ENCODE measurements at places on chromosomes 12 and 14.
A peak's percentile ranks its signal among the peaks of the same experiment; 100 is the strongest.

DNA sequence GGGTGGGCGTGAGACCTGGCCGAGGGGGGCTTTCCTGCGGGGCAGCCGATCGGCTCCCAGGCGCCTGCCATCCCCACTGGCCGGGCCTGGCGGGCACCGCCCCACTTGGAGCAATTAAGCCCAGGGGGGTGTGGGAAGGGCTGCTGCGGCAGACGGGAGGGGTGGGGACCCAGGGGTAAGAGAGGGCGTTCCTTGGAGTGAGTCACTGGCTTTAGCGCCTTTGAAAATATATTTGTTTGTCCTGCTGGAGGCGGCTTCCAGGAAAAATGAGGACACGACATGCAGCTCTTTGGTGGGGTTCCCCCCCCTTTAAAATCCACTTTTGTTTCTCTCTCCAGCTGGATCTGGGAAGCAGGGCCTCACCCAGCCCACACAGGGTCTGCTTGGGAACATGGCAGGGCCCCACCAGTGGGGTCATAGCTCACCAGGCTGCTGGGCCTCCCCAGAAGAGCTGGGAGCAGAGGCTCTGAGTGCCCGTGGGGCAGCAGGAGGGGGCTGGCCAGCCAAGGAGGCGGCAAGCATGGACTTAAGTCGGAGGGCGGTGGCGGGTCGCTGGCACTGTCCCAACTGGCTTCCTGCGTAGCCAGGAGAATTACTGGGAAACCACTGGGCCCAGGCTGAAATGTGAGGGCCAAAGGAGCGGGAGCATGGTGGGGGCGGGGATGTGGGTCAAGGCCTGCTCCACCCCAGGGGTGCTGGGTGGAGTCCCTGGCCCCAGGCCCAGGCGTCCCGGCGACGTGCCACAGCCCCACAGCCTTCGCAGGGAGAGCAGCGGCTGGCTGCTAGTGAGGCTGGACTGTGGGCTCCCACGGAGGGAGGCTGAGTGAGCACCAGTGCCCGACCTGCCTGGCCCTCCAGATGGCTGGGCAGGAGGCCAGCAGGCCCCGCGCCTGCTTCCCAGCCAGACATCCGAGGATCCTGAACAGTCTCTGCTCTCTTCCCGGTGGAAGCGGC, 128.0 kb downstream of the RFLNA start:
- DNase-seq = peak; percentile 38

- no peak for DNase-seq
Measured at GRCh38 chr12:47369085-47369484, 289.3 kb upstream of the AMIGO2 start.

- DNase-seq = no peak
Measured at GRCh38 chr14:101134161-101134631, 230.7 kb upstream of the RTL1 start.

- peak; percentile 59 for DNase-seq
Measured at GRCh38 chr12:64826234-64826633, 1.8 kb downstream of the TBC1D30 start.

DNA sequence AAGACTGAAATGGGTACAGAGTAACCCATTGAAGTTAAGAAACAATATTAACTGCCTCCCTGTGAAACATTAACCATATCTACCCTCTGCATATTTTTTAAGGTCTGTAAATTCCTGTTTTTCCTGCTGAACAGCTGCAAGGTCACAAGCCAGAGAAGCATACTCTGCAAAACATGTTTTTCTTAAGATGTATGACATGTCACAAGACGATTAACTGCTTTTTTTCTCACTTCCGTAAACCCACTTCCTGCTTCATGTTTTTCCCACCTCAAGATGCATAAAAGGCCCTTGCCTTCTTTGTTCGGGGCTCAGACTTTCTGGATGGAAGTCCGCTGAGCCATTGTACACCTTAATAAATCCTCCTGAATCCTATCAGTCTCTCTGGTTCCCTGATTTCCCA, 504.7 kb upstream of the MIS18BP1 start:
- no peak for DNase-seq

- DNase-seq = no peak
Measured at GRCh38 chr12:40474630-40475029, 217.6 kb upstream of the CNTN1 start.

GRCh38 chr14:93708800-93709199, 79.5 kb downstream of the PRIMA1 start:
- DNase-seq = no peak

- no peak for DNase-seq
Measured at GRCh38 chr12:120960657-120961056, 17.7 kb upstream of the HNF1A start.

GRCh38 chr14:61570549-61571290, 124.6 kb upstream of the HIF1A start:
- no peak for DNase-seq

DNA sequence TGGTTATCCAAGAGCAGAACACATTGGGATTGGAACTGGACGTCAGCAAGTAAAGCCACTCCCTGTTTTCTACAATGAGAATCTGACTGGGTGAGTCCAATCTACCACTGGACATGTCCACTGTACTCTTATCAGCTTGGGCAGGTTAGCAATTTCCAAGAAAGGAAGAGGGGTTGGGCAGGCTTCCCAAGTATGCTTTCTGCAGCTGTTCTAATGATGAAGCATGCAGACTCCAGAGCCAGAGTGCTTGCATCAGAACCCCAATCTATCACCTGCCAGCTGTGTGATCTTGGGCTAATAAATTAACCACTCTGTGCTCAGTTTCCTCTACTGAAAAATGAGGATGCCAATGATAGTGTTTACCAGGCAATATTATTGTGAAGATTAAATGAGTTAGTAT, 92.0 kb downstream of the EMP1 start:
- no peak for DNase-seq

DNA sequence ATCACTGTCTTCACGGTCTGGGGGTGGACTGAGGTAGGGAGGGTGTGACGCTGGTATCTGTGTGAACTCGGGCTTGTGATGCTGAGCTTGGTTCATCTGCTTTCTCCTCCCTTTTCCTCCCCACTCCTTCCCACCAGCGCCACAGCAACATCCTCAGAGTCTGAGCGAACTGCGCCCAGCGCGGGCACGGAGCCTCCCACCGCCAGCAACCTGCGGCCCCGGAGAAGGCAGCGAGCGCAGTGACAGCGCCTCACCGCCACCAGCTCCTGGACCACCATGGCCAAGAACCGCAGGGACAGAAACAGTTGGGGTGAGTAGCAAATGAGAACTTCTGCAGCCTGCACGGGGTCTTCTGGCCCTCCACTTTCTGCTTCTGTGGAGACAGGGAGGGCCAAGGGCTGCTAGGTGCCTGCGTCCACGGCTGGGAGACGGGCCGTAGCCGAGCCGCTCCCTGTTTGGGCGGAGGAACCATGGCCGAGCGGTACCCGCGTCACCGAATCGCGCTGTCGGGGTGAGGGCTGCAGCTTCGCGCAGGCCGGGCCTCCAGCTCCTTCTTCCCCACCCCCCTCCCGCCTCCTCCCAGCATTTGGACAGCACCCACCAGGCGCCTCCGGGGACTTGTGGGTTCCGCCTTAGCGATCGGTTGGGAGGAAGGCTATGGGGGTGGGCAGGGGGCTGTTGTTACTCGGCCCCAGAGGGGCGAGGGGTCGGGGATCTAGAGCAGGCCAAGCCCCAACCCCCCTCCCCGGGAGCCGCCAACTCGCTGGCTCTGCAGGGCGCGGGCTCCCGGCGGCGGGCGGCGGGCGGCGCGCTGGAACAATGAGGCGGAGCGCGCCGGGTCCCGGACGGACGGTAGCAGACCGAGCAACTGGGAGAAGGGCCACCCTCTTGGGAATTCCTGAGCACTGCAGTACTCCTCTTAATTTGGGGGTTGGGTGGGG, at the start of gene ATL1:
Gene ATL1, plus strand, starts transcription at position 156 of the 941 bp plus-strand sequence. Its CDS starts 121 bp downstream, at position 277.
- DNase-seq = peak; percentile 91

DNA sequence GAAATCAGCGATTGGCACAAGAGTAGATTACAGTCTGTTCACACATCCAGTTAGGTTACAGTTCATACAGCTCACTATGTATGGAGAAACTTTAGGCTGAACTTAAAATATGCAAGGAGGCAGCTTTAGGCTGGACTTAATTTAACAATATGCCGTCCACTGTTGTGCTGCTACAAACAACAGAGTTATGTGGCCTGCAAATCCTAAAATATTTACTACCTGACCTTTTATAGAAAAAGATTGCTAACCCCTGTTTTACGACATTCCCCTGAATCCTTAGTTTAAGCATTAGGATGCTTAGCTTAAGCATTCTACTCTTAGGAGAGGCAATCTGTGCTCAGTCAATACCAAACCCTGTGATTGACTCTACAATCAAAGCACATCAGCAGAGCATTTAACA, 50.9 kb downstream of the DAO start:
- no peak for DNase-seq

DNA sequence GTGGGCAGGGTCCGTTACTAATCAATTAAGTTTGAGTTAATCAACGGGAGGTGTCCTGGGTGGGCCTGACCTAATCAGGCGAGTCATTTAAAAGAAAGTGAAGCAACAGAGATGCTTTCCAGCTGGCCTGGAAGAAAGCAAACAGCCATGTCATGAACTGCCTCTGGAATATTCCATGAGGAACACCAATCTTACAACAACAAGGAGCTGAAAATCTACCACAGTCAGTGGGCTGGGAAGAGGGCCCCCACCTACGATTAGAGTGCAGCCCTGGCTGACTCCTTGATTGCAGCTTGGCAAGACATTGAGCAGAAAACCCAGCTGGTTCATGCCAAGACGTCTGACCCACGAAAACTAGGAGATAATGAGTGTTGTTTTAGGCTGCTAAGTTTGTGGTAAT, 56.2 kb downstream of the SSPN start:
- no peak for DNase-seq

GRCh38 chr12:92457458-92458180, 245.2 kb upstream of the PLEKHG7 start:
- no peak for DNase-seq

- no peak for DNase-seq
Measured at GRCh38 chr12:39692258-39692853, 72.8 kb upstream of the ABCD2 start.

DNA sequence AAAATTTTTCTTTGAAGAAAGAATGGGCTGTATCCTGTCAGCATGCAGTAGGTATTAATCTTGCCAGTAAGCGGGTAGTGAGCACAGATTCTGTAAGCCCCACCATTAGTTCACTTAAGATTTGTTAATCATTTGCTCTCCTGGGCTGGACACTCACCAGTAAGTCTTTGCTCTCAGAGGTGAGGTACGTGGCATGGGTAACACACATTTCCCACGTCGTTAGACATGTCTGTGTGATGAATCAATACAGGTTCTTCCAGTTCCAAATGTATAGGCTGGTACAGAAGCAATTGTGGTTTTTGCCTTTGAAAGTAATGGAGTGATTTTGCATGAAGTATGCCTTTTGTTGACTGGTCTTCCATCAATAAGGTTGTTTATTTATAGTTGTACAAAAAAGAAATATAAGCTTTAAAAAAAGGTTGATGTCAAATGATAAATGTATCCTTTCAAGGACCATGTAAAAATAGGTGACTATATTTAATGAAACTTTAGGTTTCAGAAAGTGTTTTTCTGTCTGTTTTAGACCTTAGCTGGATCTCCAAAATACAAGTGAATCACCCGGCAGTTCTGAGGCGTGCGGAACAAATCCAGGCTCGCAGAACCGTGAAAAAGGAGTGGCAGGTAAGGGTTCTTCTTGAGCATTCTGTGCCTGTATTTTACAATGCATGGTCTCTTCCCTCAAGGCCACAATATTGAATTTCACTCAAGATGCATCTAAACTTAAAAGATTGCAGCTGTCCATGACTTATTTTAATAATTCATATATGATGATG, 45.5 kb downstream of the DERA start:
- DNase-seq = no peak

GRCh38 chr12:48592591-48593086, 22.8 kb upstream of the LALBA start:
- DNase-seq = no peak

DNA sequence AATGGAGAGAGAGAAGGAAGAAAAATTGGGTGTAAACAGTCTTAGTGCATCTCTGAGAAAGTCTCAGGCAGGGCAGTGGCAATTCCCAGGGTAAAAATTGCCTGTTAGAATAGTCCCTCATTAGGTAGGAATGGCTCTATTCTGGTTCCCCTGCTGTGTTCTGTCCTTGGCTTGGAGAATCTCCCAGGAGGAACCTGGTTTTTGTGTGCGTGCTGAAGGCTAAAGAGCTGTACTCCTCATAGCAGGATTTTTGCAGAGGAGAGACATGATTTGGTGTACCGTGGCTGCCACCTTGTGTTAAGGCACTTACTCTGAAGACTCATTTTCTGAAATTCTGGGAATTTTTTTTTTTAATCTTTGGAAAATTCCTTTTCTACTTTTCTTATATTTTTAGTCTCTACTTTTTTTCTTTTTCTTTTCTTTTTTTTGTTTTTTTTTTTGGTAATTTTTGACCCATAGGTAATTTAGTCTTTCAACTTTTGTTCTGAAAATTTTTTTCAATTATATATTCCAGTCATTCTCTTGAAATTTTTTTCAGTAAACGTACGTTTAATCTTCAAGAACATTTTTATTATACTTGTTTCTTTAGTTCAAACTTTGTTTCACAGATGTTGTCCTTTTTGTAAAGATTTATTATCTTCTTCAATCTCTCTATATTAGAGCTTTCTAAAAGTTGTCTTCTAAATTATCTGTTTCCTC, 63.8 kb downstream of the FBXO33 start:
- DNase-seq = peak; percentile 69

DNA sequence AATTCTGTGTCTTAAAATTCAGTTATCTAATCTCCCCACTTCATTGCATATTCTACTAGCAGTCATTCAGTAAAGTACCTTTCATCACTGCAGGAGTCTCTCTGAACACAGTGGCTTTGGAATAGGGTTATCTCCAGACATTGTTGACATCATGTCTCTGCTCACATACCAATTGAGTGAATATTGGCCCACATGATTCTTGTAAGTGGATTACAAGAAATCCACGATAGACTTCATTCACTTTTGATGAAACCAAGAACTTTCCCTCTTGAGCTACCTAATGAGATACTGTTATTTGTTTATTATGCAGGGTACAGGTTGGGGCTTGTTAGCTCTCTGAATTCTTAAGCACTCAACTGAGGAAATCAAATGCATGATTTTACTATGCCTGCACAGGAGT, 284.9 kb downstream of the RAD51B start:
- DNase-seq = no peak

DNA sequence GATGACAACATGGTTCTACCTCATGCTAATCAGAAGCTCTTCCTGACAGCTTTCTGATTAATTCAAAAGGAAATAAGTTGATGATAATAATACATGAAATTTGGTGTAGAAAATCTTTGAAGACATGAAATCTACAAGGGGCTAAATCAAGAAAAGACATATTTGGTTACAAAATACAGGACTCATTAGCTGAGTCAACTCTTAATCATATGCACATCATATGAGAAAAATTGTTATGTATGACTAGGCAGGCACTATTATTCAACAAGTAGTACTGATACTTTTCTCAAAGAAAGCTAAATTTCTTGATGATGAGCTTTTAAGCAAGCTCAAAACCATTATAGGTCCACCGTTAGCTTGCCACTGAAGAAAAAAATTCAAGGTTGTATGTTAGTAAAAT, 7.1 kb downstream of the ABCC9 start:
- DNase-seq = no peak
